ENCODE measurements at places on chromosomes 2 and 18.

GRCh38 chr2:160609346-160609745 is 115.7 kb upstream of the RBMS1 start:
- no peak for DNase-seq

DNA sequence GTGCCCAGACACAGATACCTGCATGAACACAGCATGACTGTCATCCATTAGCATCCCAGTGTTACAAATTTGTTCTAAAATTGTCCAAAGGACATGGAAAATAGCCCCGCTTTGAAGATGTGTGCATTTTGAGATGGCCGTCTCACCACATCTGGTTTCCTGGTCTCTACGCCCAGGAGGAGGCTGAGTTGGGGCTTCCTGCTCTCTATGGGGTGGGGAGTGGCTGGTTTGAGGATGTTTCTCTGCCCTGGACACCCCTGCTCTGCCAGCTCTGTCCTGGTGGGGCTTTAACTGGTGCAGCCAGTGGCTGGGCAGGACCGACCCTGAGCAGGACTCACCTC is 74.6 kb upstream of the SMAD7 start:
- DNase-seq, result no peak

- DNase-seq, result no peak
These were observed 148.3 kb downstream of the GCA start for GRCh38 chr2:162492225-162492624.

GRCh38 chr2:24469148-24469650 is 21.9 kb upstream of the NCOA1 start:
- no peak for DNase-seq

DNA sequence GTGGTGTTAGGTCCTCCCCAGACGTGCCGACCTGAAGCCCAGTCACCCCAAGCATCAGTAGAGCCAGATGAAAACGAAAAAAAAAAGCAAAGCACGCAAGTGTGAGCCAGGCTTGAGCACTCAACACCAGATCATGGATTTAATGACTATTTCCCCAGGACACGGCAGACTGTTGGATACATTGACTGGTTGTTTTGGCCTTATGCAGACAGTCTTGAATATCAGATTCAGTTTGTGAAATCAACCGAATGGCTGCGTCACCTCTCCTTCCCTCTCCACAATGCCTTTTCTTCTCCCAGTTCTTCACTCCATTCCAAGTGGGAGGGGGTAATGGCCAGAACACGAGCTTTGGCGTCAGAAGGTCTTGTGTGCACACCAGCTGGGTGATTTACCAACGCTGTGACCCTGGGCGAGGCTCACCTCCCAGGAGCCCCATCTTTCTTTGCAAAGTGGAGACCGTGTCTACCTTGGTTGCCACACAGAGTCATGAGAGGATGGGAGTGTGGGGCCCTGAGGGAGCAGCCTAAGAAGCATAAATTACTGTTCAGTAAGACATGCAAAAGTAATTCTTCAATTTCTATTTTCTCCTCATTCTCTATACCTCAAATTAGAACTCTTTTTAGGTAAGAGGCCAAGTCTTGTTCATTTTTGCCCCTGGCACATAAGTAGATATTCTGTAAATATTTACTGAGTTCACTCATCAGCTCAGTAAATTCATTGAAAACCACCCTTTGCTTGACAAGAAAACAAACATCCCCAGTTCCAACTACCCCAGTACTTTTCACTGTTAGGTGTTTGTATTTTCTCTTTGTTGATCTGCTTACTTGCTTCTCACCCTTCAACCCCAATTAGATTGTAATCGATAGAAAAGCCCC is 181.1 kb upstream of the COPS8 start:
- no peak for DNase-seq

DNA sequence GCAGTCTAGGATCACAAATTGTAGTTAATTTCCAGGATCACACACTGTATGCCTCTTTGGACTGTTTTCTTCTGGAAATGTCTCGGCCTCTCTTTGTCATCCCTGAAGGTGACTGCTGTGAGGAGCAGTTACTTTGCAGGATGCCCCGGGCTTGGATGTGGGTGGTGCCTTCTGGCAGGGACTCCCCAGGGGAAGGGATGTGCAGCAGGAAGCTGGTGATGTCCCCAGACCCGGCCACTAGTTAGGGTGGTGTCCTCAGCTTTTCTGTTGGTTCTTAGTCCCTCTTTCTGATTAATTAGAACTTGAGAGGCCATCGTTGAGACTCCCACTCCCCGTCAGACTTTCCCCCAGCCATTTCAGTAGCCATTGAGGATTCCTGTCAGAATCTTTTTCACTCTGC is 286.6 kb upstream of the HDAC4 start:
- no peak for DNase-seq

GRCh38 chr2:72673279-72673678 is 152.6 kb downstream of the EXOC6B start:
- no peak for DNase-seq

DNA sequence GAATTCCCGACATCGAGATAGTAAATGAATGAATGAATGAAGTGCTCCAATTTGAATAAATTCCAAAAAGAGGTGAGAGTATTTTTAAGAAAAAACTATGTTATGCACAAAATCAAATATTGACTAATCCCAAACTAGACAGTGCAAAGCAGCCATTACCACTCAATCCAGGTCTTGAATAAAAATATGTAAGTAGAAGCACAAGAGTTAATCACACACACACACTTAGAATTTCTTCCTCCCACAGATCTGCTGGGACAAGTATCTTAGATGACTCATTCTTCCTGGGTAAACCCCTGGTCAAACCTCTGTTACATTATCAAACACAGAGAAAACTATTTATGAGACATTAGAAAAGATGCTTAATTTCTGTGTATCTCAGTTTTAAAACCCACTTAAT is 102.0 kb downstream of the PLA2R1 start:
- DNase-seq, result no peak

GRCh38 chr2:170715932-170716777 is 1.0 kb downstream of the SP5 start:
- peak; percentile 87 for DNase-seq

DNA sequence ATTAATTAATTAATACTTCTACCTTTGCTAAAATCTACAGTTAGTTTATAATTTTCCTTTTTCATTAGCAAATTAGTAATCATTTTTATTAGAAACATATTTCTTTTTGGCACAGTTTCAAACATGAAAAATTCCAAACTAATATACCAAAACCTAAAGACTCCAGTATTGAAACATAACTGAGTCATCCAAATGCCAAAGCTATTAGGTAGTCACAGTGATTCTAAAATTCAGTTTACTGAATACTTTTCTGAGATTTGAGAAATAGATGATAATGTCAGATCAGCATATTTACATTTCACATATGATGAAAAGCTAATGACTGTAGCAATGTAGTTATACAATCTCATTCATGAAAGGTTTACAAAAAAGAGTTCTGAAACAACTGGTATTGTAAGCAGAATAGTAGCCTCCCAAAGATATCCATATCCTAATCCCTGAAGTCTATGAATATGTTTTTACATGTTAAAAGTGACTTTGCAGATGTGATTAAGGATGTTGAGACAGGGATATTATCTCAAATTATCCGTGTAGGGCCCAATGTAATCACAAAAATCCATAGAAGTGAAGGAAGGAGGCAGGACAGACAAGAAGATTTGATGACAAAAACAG is 680.2 kb upstream of the CHAC2 start:
- DNase-seq, result no peak

DNA sequence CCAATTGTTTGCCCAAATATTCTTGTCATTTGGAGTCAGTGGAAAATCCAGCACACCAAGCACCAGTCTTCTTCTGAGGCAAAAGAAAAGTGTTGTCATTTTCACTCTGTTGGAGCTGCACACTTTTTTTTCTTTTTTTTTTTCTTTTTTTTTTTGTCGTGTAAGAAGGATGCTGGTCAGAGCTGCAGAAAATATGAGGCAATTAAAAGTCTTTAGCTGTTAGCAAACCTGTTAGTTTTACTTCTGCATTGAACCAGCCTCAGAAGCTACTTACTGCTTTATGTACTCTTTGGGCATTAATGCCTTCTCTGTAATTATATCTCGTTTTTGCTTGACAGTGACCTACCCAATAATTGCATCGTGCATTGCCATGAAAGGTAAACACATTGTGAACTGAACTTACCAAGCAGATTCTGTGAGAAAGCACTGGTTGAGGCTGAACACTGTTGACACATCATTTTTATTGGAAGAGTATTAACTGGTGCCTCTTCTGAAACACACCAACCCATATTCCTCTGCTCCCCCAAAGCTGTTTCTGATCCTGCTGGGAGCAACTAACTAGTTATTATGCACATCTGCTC is 165.4 kb downstream of the CAPN13 start:
- no peak for DNase-seq

DNA sequence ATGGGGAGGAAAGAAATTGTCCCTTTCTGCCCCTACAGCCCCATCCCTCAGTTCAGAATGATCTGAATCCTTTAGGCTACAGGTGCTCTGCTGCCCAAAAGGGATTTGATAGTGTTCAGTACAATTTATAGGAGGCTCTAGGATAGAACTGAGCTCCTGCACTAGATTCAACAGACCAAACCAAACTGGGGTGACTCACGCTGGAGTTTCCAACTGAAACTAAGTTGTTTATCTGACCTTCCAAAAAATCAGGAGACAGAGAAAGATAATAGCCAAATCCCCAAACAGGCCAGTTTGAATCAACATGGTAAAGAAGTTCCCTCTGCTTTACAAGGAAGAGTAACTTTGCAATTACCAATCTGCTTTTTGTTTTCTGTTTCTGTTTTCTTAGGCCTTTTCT is 72.7 kb upstream of the MBOAT2 start:
- no peak for DNase-seq

DNA sequence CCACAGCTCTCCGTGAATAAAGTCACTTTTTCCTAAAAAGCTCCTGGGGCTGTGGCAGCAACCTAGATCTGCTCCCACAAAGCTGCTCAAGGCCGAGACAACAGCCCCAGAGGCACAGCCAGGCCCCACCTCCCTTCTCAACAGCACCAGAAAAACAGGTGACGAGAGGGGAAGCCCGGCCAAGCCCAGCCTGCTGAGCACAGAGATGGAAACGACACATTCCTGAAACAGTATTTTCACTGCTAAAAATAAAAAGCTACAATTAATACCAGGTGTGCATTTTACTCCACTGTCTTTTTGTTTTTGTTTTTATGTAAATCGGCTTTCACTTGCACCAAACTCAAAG is 199.3 kb downstream of the HDAC4 start:
- no peak for DNase-seq

GRCh38 chr18:227902-228301 is 39.9 kb downstream of the THOC1 start:
- no peak for DNase-seq

GRCh38 chr2:138682163-138682562 is 98.0 kb downstream of the NXPH2 start:
- DNase-seq, result no peak

DNA sequence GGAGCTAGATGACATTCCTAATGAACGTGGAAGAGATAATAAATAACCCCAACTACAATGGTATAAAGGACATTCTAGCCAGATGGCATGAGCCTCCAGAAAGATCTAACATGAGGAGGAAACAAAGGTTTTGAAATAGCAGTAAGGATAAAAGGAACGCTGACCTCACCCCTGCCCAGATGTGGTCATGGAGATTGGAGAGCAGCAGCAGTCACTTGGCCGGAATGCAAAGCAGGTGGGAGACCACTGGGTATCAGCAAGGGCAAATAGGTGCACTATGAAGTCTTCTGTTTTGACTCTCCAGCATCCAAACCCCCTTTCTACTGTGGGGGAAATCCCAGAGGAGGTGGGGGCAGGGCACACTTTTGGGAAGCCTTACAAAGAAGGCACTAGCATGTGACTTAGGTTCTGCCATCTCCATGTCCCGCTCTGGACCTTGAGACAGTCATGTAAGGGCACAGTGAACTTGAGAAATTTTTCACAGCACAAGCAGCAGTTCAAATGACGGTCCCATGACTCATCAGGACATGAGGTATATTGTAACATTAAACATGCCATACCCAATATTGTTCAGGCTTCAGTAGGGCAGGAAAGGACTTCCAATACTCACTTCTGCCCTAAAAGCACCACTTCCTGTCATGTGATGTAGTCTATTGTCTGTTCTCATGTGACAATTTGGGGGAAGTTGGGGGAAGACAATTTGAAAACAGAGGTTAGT is 55.2 kb downstream of the METTL4 start:
- DNase-seq, result no peak

- DNase-seq, result no peak
These were observed 293.3 kb upstream of the TFPI start for GRCh38 chr2:187847245-187848208.

DNA sequence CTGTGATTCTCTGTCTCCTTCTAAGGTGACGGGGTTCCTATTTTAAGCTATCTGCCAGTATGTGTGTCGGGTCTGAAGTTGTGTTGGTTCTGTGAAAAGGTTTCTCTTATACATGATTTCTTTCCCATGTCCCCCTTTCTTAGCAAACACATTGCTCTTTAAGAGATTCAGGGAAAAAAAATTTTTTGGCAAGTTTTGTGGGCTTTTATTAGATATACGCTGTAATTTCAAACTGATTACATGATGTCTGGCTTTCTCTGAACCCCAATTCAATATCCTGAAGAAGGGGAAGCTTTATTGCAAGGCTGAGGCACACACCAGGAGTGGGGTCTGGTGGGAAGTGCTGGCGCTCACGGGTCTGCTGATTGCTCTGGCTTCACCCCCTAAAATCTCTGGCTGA is 210.6 kb downstream of the AGPS start:
- DNase-seq, result no peak

DNA sequence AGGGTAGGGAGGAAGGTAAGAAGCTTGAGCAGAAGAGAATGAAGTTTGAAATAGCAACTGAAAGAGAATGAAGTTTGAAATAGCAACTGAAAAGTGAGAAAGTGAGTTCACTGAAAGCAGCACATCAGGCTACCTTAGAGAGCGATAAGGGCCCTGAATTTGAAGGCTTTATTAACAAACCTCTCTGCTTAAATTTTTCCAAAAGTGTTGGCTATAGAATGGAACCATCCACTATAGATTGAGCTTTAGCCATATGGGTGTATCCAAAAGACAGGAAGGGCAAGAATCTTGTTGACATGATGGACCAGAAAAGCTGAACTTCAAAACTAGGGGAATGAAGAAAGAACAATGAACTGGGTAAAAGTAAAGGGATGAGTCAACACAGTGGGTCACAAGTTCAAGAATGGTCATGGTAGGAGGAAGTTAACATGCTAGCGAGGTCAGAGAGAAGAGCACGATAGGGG is 122.5 kb downstream of the ASXL3 start:
- no peak for DNase-seq

GRCh38 chr18:34990597-34990996 is 50.6 kb upstream of the MAPRE2 start:
- no peak for DNase-seq

- DNase-seq, result no peak
These were observed 77.0 kb downstream of the LANCL1 start for GRCh38 chr2:210399440-210400041.

DNA sequence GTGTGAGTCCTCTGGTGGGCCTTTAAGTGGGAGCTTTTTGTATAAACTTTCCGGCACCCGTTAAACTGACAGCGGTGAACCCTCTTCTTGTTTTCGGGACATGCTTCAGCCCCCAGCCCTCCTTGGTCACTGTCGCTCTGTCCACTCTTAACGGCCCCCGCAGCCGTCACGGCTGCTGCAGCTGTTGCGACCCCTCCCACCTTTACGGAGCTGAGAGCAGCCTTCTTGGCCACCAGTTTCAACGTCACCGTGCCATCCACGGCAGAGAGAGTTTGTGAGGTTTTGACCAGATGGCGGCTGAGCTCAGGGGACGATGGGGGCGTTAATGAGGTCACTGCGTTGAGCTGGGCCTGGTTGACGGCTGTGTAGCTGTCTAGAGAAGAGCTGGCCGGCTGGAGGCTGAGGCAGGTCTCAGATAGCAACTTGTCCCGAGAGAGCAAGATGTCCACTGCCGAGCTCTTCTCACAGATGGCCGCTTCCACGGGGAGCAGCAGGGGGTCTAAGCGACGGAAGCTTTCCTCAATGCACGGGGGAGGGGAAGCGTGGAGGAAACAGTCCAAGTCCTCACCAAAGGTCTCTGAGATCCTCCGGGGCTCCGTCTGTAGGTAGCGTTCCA is 41.9 kb downstream of the KLF7 start:
- peak; percentile 45 for DNase-seq
